Activated CD8-positive, alpha-beta memory T cell treated with anti-CD3 and anti-CD28 coated beads for 1 hour (primary cell): ENCODE measurements at places on chromosomes 1 and 21.

DNA sequence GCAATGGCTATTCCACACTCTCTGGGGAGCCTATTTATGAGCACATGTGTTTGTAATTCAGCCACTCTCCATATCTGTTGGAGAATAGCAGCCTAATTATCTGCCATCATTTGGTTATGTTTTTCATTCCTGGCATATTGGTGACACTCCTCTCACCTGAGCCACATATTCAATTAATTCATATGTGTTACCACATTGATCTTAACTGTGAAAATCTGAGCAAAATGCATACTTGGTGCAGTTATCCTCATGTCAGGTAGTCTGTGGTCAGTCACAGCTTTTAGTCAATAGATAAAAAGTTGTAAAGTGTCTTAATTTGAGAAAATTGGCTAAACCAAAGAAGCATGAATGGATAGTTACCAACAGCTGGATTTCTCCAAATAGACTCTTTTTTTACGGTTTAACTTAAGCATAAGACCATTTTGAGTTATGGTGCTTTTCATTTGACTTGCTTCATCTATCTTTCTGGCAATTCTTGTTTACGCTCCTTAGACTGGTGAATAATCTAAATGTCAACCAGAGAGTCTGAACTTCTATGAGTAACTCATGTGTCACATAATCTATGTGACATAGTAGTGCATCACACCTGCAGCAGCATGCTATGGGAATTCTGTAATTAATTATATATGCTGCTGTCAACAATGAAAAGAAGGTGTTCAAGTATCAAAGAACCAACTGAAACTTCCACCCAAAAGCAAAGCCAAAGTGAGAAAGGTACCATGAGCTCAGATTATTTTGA is 187.7 kb upstream of the SGIP1 start:
- DNase-seq: no peak

- peak; percentile 34 for DNase-seq
Observed at GRCh38 chr1:201170533-201171062, 16.3 kb upstream of the TMEM9 start.

DNA sequence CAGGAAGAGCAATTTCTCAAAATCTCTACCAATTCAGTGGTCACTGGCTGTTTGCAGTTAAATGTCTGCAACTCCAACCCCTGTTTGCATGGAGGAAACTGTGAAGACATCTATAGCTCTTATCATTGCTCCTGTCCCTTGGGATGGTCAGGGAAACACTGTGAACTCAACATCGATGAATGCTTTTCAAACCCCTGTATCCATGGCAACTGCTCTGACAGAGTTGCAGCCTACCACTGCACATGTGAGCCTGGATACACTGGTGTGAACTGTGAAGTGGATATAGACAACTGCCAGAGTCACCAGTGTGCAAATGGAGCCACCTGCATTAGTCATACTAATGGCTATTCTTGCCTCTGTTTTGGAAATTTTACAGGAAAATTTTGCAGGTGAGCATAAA is 167.2 kb downstream of the CRB1 start:
- DNase-seq: no peak

- DNase-seq: no peak
Observed at GRCh38 chr1:30043256-30043655, 680.1 kb downstream of the MATN1 start.

GRCh38 chr1:8019229-8019620 is 6.9 kb downstream of the ERRFI1 start:
- no peak for DNase-seq

- no peak for DNase-seq
Observed at GRCh38 chr1:17527036-17527914, 12.2 kb upstream of the ARHGEF10L start.
